Stimulated activated CD4-positive, alpha-beta T cell treated with anti-CD3 and anti-CD28 coated beads, Interleukin-4, amount 100 ng/mL, for 4 hours (primary cell): ENCODE measurements at places on chromosomes 13 and 19.
A peak's percentile ranks its signal among the peaks of the same experiment; 100 is the strongest.

DNA sequence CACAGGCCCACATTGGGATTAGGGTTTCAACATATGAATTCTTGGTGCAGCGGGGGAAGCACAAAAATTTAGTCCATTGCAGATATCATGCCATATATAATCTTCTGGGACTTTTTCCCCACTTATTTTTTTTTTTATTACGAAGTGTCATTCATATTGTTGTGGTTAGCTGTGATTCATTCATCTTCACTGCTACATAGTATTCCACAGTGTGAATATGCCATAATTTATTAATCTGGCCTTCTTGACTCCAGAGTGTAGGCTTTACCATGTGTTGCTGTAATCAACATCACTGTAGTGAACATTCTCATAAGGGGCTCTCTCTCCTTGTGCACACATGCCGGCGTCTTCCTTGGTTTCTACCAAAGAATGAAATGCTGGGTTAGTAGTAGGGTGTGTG lies 53.4 kb upstream of the RGCC start:
- no peak for DNase-seq

- DNase-seq = no peak
Measured at GRCh38 chr19:18429717-18430416, 8.1 kb downstream of the ISYNA1 start.

DNA sequence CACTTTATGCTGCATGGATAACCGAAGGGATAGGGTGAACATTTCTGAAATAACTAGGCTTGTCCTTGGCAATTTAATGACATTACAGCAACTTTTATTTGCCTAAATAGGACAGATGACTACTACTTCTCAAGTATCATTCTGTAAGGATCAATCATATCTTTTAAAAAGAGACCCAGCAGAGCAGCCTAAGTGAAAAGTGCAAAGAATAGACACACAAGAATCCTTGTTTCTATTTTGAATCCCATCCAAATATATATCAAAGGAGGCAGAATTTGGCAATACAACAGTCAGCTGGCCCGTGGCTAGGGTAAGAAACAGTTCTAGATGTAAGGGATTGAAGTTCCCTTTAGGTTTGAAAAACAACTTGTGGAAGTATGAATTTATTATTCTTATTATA lies 6.9 kb downstream of the THSD1 start:
- DNase-seq = no peak

- DNase-seq = peak; percentile 59
Measured at GRCh38 chr19:50325310-50326100, 3.7 kb downstream of the KCNC3 start.

- DNase-seq = no peak
Measured at GRCh38 chr13:33280923-33281322, 4.6 kb downstream of the STARD13 start.

DNA sequence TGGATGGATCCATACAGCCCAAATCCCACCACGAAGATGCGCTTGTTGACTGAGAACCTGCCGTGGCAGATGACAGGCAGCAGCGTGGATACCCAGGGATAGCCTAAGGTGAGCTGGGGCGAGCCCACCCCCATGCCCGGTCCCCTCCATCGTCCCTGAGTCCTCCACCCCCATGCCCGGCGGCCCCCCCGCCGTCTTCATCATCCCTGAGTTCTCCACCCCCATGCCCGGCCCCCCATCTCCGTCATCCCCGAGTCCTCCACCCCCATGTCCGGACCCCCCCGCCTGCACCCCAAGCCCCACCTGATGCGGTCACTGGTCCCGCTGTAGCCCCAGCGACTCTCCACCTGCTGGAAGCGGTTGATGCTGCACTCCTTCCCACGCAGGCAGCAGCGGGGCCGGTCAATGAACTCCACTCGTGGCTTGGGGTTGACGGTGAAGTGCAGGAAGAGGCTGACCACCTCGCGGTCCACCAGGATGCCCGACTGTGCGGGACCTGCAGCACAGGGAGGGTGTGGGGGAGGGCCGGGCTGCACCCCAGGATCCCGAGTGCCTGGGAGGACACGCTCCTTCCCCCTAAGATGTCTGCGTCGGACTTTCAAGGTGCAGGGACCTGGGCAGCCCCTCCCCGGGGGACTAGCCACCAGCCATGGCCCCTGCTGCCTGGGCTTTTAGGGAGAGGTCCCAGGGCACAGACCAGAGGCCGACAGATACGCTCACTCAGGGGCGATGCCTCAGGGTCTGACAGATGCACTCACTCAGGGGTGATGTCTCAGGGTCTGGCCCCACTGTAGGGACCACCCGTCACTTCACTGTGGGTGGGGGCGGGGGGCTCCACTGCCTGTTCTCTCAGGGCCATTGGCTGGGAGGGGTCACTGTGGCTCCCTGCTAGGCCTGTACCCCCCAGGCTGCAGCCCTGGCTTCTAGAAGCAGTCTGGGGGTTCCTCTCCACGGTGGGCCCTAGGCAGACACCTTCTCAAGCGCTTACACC lies 28.0 kb downstream of the BTBD2 start:
- no peak for DNase-seq

GRCh38 chr13:51589793-51590192 lies 5.5 kb downstream of the WDFY2 start:
- DNase-seq = no peak
